ENCODE measurements at places on chromosomes 5 and 9.

DNA sequence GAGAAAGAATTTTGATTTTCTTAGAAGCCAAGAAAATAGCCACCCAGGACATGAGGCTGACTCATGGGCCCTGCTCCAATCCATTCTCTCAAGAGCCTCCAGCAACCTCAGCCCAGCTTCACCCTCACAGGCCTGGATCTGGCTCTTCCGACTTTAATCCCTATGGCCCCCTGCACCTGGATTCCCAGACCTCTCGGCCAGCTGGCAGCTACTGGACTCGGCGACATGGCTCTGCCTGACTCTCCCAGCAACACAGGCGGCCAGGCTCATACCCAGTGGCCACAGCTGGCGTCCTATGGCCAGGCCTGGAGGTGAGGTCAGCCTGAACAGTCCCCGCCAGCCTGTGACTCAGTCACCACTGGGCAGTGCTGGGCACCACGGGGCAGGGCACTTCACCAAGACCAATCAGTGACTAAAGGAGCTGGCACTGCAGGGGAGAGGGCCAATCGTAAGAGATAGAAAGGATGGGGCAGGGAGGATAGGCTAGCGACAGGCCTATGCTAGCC lies 6.2 kb upstream of the PDLIM4 start:
- DNase-seq = no peak

DNA sequence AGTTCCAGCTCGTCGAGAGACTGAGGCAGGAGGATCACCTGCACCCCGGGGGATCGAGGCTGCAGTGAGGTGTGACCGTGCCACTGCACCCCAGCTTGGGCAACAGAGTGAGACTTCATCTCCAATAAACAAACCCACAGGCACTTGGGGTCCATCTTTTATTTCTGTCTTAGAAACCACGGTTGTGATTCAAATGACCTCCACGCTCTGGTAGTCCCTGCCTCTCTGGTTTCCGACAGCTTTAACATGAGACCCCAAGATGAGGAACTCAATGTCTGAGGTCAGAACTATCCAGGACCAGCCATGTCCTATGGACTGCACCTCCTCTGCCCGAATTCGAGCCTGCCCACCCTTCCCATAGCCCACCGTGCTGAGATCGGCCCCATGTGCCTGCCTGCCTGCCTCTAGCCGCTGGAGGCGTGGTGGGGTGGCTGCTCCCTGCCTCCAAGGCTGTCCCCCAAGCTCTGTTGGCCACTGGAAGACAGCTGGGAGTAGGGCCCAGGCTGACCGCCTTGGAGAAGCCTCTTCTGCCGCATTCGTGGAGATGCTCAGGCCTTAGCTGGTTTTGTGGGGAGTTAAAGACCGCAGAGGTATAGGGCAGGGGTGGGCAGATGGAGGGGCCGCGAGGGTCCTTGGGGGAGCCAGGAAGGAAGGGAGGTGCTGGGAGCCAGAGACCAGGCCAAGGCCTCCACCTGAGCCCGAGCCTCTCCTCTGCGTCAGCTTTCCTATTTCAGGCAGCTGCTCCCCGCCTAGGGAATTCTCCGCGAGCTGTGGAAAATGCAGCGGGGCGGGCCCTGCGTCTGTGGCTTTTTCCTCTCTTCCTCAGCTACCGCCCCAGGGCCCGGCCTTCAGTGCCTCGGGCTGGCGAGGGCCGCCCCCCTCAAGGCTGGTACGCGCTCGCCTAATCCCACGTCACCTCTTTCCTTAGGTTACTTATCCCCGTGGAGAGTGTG lies 6.9 kb upstream of the WDR5 start:
- no peak for DNase-seq

DNA sequence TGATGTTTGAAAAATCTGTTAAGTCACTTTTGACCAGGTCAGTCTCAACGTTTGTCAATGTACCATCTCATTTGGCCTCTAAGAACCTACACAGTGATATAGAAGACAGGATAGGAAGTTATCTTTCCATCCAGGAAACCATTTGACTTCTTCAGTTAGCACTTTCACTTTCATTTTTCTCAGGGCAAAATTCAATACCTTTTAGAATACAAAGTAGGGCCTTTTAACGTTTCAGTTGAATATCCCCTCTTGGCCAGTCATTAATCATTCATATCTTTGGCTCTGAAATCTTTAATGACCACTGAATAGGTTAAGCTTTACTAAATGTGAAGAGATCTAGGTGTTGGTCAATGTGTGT lies 101.1 kb upstream of the GNAQ start:
- DNase-seq = no peak

DNA sequence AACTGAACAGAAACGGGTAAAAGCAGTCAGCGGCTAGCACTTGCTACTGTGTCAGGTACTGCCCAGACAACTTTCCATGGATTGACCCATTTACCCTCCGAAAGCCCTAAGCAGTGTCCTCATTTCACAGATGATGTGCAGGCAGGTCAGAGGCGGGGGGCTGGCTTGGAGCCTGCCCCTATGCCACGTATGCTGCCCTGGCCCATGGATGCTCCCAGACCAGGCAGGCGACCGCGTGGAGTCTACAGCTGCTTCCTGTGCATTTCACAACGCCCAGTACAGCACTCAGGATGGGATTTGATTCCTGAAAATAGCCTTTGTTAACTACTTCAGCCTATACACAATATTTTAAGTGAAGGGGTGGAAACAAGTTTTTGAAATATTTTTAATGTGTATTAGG lies 202.9 kb downstream of the NXNL2 start:
- no peak for DNase-seq

DNA sequence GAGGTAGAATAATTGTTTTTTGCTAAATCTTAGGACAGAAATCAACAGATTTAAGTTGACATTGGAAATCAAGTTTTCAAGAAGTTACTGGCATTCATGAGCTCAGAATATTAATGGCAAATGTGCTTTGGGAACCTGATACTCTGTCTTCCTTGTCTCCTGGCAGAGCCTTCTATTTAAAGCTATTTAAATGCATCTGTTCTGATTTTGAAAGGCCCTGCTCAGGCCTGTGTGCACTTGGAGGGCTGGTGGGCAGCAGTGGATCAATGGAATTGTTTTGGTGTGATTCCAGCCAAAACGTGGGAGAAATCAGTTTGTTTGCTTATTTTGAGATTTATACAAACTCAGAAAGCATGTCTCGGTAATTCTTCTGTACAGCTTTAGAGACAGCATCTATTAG lies 38.5 kb downstream of the FBXL7 start:
- DNase-seq = no peak

- DNase-seq = no peak
These were observed 79.6 kb downstream of the CSNK1A1 start for GRCh38 chr5:149471406-149472183.

- peak; percentile 19 for DNase-seq
These were observed 406.6 kb upstream of the TNC start for GRCh38 chr9:115524453-115525059.

DNA sequence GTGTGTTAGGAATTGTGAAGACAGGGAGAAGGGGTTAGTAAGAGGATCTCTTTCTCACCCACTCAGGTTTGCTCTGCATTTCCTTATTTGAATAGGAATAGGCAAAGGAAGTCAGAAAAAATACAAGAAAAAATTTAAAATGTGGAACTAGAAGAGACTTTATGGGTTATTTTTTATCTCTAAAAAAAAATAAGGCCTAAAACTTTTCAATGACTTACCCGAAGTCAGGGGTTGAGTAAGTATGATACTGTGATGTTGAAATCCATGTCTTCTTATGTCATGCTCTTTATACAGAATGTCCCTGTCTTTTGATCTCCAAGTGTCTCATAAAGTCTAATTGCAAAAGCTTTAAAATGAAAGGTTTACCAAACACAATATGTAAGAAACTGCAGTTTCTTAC lies 148.3 kb upstream of the PIK3R1 start:
- DNase-seq = no peak

- DNase-seq = no peak
These were observed 125.1 kb upstream of the SH3GL2 start for GRCh38 chr9:17453751-17454150.

- no peak for DNase-seq
These were observed 470.6 kb downstream of the PRDM9 start for GRCh38 chr5:23977997-23978396.

DNA sequence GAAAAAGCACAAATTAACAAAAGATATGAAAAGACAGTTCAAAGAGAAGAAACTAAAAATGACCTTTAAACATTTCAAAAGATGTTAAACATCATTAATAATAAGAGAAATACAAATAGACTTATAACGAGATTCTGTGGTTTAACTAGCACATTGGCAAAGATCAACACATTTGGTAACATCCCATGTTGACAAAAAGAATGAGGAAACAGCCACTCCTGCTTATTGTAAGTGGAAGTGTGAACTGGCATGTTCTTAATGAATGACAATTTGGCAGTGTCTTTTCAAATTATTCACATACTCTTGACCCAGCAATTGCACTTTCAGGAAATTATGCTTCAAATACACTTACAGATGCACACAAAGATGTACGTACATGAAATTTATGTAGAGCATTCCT lies 176.3 kb downstream of the TLE1 start:
- DNase-seq = no peak

GRCh38 chr5:36877667-36878391 lies 1.3 kb downstream of the NIPBL start:
- peak; percentile 54 for DNase-seq

GRCh38 chr5:132474131-132474723 lies 16.3 kb downstream of the IRF1 start:
- DNase-seq = no peak

DNA sequence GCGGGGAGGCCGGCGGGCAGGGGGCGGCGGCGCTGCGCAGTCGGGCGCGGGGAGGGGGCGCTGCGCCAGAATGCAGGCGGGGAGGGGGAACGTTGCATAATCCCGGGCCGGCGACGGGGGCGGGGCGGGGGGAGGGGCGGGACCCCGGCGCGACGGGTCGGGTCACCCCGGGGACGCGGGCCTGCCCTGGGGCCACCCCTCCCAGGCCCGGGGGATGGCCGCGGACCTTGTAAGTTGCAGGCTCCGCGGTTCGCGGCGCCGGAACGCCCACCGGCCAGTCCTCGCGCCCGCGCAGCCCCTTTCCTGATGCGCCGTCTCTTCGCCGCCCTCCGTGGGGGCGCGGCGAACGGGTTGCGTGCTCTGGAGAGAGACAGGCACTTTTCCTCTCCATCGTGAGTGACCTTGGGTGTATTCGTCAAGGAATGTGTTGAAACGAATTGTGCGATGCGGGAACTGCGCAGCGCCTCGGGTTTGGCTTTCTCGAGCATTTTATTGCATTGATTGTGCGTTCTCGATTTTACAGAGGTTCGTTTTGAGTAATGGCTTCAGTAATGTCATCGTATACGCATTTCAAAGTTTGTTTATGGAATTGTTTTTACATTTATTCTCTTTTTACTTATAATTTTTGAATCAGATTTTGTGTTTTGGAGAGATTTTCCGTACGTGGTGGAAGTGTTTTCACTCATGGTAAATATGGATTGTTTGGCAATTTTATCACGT lies 802 bp downstream of the SPIN1 start:
- DNase-seq = peak; percentile 62

GRCh38 chr5:115507681-115508080 lies 36.9 kb downstream of the FEM1C start:
- DNase-seq = no peak

- peak; percentile 3 for DNase-seq
These were observed 241.6 kb downstream of the SYK start for GRCh38 chr9:91043056-91043810.

GRCh38 chr5:113122053-113122452 lies 145.5 kb downstream of the DCP2 start:
- no peak for DNase-seq

DNA sequence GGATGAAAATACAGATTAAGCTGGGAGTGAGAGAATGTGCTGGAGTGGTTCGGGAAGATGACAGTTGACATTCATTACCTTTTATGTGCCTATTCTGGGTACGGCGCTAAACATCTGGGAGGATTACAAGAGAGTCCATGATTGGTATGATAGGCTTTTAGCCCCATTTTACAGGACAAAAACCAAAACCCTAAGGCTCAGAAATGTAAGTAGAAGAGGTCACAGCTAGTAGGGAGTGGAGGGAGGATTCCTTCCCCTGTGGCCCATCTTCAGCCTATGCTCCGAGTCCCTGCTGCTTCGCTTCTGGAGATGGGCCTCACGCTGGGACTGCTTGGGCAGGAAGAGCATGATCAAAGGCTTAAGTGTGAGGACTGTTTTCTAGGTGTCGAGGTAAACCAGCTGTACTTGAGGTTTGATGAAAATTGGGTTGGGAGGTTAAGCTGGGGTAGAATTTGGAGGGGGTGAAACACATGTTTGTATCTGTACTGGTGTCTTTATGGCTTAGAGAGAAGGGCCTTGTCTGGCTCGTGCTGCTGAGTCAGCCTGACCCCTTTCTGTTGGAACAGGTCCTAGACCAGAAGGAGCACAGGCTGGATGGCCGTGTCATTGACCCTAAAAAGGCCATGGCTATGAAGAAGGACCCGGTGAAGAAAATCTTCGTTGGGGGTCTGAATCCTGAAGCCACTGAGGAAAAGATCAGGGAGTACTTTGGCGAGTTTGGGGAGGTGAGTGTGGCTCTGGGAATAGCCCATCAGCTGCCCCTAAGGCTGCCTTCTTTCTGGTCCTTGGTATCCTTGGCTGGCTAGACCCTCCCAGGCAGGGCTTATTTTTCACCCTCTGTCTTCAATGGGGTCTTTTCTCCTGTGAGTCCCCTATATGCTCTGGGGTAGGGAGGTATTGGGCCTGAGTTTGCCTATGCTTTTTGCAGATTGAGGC lies 2.1 kb downstream of the HNRNPAB start:
- DNase-seq = no peak

DNA sequence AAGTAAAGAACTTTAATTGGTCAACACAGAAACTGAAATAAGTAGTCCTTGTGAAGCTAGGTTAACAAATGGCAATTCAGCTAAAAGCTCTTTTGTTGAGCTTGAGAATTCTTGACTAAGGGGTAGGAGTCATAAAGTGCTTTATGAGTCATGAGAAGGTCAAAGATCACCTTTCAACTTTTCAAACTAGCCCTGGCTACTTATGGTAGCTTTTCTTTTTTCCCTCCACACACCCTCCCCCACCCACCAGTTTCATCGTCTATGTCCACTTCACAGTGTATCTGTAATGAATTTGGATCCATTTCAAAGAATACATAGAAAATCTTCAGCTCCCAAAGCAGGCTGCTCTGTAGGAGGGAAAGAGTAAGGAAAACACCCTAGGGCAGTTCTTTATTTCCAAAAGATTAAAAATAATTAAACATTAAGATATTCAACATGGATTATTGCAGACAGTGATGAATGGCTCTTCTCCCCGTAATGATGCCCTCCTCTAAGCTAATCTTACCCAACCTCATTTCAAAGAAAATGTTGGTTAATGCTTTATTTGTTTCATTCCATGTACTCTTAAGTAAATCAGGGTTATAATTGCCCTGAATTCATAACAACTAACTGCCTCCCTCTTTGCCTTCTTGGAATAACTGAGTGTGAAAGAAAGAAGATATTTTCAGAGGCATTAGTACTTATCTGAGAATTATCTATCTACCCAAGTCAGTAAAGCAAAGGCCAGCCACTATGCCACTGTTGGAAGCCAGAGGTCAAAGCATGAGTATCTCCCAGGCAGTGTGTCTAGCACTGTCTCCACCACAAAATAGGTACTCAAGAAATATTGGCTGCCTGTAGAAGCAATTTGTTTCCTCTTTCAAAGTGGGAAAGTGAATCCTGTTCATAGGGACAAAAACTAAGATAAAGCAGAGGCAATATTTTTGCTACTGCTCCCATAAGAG lies 290.6 kb downstream of the PIK3R1 start:
- DNase-seq = no peak

- no peak for DNase-seq
These were observed 93.4 kb upstream of the KIF2A start for GRCh38 chr5:62212648-62213047.

All from GM10248 (cell line).